BJ (cell line): ENCODE measurements at places on chromosomes 11 and 22. TPM values are rescaled to one million over a fixed set of nuclear protein-coding genes. Genes with fewer than 3 reads are reported as not detected.

DNA sequence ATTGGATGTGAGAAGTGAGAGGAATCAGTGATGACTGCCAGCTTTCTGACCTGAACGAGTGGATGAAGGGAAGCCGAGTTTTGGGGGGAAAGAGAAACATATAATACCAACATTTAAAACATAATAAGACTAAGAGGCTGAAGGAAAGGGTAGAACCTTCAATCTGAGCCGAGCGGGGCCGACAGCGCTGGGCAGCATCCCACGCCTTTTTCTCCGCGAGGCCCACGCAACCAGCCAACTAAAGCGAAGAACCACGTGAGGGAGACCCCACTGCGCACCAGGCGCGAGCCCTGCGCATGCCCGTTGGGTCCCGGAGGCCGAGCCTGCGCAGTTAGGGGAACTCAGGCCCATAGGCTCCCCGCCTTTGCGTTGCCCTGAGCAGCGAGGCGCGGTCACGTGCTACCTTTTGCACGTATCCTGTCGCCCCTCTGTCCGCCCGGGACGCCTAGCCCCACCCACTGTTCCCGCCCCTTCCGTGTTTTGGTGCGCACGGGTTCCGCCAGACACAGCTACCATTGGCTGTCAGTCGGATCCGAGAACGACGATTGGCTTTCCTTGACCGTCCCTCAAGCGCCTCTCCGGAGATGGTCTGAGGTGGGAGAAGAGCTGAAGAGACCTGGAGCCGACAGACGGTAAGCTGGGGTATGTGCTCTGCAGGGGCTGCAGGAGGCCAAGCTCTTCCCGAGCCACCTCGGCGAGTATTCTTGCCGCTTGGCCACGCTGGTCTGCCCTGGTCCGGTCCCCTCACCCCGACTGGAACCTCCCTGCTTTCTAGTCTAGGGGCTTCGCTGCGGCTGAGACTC lies at the start of gene HINFP:
HINFP (plus strand) TSS at position 573 of the 803 bp plus-strand sequence. CDS start 5,365 bp downstream, outside the sequence.
- DNase-seq: peak; percentile 96

Gene EML3
- 18.9 and 26.5 TPM in 2 replicates for polyA plus RNA-seq

DNA sequence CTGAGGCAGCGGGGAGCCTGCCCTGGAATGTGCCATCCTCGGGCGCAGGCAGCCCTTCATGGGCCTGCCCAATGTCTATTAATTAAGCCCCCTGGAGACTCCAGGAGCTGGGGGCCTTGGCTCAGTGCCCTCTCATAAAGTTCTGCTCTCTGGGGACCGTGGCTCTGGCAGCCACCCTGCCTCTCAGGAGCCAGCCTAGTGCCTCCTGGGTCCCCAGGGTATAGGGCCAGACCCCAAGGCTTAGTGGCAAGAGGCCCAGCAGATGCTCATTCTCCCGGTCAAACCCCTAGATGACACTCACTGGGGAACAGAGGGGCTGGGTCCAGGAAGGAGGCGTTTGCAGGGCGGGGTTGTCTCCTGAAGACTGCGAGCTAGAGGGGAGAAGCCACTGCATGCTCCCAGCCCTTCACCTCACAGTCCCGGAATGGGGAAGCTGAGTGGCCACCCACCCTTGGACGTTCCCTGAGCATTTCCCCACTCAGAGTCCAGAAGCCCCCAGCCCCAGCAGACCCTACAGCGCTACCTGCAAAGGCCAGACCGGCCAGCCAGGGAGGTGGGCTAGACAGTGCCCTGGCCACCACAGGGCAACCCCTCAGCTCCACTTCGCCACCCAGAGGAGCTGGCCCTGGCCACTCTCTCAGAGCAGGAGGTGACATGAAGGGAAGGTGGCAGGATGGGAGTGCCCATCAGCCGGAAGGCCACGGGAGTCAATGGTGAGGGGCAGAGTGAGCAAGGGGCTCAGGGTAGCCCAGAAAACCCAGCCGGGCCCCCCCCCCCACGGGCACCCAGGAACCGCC lies 83.0 kb downstream of the CDKN1C start:
- no peak for DNase-seq

Gene INPP5J
- polyA plus RNA-seq: 1.1 and 1.5 TPM in 2 replicates

Gene CRYBB3
- polyA plus RNA-seq: not detected in 2 replicates

GRCh38 chr11:44524751-44525201 lies 40.7 kb upstream of the CD82 start:
- no peak for DNase-seq

- DNase-seq: no peak
These were observed 4.3 kb downstream of the CBX7 start for GRCh38 chr22:39148026-39148726.

- DNase-seq: no peak
These were observed 42.2 kb downstream of the NAT10 start for GRCh38 chr11:34147581-34147980.

DNA sequence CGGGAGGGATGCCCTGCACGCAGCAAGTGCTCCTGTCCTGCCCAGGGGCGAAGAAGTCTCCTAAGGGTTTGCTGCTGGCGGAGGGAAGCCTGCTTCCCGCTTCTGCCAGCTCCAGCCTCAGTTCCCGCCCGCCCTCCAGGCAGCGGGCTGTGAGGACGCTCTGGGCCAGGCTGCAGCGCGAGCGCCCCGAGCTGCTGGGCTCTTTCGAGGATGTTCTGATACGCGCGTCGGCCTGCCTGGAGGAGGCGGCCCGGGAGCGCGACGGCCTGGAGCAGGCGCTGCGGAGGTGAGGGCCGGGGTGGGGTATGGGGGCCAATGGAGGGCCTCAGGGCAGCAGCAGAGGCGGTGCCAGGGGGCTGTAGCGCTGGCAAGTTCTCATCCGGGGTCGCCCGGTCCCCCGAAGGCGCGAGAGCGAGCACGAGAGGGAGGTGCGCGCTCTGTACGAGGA lies 2.2 kb downstream of the CRACR2B start:
- no peak for DNase-seq

Gene LRRN4CL
- polyA plus RNA-seq: 2.6 and 2.9 TPM in 2 replicates

- DNase-seq: no peak
These were observed 73.8 kb upstream of the ARFGAP3 start for GRCh38 chr22:42930810-42931420.

- no peak for DNase-seq
These were observed at the start of gene MGAT3 for GRCh38 chr22:39456522-39457197. TSS of gene MGAT3 (plus strand) at chr22:39457012. CDS start at chr22:39487348, 30,336 bp downstream.

- no peak for DNase-seq
These were observed 605 bp upstream of the FDX1 start for GRCh38 chr11:110428956-110429730.

Gene ZNHIT2
- polyA plus RNA-seq: 3.6 and 4.6 TPM in 2 replicates

Gene EIF3M
- polyA plus RNA-seq: 202 and 394 TPM in 2 replicates

Gene P2RX6
- 1.2 and 2.0 TPM in 2 replicates for polyA plus RNA-seq

Gene BEST1
- 5.1 and 6.4 TPM in 2 replicates for polyA plus RNA-seq

GRCh38 chr22:39207141-39208012 lies 37.4 kb downstream of the PDGFB start:
- DNase-seq: no peak

Gene TMPRSS5
- 0.10 and 0.21 TPM in 2 replicates for polyA plus RNA-seq

DNA sequence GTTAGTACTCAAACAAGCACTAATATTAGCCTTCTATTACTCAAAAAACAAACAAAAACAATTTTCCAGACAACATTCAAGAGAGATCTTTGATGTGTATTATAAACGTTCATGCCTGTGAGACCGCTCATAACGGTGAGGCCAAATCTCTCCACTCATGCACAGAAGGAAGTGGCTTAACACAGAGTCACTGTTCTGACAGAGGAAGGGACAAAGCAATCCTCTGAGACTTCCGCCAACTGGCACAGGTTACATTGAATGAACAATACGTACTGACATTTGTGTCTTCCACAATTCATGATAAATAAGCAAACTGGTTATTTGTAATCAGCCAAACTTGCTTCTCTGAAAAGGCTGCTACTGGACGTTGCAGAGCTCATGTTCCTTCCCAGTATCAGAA lies 30.5 kb downstream of the CHKA start:
- no peak for DNase-seq

GRCh38 chr11:16293204-16293681 lies 63.1 kb downstream of the SOX6 start:
- DNase-seq: peak; percentile 14

Gene PSMC3
- 187 and 191 TPM in 2 replicates for polyA plus RNA-seq

Gene SYCE3
- not detected in 2 replicates for polyA plus RNA-seq

Gene CNIH2
- polyA plus RNA-seq: 0.75 and 1.2 TPM in 2 replicates

Gene RHOD
- polyA plus RNA-seq: 33.7 and 42.8 TPM in 2 replicates

GRCh38 chr11:118633979-118634378 lies 26.6 kb downstream of the PHLDB1 start:
- DNase-seq: no peak

Gene C22orf15
- 2.6 and 4.0 TPM in 2 replicates for polyA plus RNA-seq

DNA sequence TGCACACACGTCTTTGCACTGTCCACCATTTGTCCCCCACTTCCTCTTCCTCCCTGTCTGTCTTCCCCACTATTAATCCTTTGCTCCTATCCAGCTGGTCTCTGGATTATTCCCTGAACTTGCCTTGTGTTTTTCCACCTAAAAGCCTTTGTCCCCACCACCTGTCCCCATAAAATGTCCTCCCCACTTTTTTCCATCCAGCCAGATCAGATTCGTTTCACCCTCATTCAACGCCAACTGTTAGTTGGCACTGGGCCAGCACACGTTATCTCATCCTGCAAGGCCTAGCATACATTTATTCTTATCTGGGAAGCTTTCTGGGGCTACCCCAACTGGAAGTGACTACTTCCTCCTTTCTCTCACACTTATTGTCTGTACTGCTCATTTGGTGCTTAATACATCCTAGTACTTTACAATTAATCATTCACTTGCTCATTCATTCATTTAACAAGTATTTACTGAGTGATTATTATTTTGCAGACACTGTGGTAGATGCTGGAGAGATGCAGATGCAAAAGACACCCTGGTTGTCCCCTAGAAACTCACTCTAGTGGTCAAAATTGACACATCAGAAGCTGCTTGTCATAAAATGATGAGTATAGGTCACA lies 96.2 kb downstream of the RASSF10 start:
- DNase-seq: no peak

DNA sequence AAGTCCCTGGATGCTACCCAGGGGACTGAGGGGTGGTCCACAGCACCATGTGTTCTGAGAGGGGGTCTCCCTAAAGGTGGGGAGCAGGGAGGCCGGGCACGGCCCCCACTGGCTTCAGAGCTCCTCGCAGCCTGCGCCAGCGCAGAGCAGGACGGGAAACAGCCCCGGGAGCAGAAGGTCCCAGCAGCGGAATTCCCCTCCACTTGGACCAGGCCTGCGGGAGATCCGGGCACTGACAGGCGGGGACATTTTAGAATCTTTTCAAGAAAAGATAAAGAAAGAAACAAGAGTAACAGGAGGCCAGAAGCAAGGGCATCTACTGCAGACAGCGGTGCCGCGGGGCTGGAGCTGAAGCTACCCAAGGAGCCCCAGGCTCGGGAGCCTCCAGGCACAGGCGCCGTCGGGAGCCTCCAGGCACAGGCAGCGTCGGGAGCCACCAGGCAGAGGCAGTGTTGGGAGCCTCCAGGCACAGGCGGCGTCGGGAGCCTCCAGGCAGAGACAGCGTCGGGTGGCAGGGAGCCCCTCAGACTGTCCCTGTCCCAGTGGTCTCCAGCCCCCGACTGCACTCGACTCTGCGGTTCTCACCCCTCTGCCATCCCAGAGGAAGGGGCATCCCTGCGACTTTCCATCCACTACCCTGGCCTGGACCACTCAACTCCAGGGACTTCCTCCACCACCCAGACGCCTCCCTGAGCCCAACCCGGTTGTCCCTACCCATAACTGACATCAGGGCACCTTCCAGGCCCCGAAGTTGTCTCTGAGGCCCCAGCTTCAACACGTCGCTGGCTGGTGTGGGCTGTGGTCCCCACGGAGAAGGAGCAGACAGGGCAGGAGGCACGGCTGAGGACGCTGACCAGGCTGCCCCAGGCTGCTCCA lies 211.1 kb downstream of the BRD1 start:
- DNase-seq: no peak

- DNase-seq: peak; percentile 62
These were observed 11.7 kb downstream of the SEC14L2 start for GRCh38 chr22:30408388-30409102.

GRCh38 chr11:127308291-127308690 lies 307.7 kb upstream of the KIRREL3 start:
- DNase-seq: no peak

Gene CALCA
- polyA plus RNA-seq: not detected in 2 replicates
